ELF-1 (cell line): ENCODE measurements at places on chromosomes 2 and 18.
A peak's percentile ranks its signal among the peaks of the same experiment; 100 is the strongest.

DNA sequence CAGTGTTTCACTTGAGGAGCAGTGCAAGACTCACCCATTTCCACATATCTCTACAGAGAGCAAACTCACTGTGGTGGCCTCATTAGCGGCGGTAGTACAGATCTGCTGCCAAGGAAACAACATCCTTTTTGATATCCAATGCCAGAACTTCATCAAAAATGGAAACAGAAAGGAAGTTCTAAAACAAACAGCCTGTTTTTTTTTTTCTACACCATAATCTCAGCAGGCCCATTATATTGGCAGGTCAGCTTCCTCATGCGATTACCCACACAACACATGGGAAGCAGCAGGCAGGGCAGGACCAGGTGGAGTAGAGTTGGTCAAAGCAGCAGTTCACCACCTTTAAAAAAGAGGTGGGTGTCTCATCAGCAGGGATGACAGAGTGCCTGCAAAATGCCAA is 678.9 kb upstream of the CELF4 start:
- no peak for DNase-seq

GRCh38 chr2:200380091-200380561 is 73.6 kb downstream of the SPATS2L start:
- peak; percentile 20 for DNase-seq

DNA sequence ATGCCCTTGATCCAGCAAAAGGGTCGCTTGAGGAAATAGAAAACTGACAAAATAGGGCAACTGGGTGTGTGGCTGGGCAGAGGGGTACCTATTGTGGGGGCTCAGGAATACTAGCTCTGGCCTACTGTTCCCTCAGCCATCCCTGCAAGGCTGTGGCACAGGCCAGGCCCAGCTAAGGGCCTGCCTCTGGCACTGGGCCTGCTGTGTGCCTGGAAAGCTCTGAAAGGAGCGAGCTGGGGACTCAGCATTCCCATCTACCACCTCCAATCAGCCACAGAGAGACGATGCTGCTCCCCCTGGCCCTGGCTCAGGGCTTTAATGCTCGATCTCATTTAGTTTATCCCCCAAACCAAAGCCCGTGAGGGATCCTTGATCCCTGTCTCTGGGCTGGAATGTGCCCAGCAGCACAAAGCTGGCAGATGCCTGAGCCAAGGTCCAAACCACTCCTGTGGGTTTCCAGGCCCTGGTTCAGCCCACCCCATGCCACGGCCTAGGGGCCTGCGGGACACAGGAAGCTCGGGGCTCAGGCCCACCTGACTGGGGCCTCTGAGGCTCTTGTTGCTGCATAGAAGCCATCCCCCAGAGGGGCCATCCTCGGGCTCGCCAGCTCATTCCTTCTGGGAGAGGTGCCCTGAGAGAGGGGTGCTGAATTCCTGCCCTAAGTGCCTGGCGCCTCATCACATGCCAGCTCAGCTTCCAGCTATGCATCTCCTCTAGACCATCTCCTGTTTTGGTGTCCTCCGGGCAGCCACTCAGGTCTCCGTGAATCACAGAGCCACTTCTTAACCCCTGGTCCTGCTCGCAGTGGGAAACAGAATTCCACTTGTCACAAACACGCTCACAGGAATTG is 43.0 kb upstream of the KCNF1 start:
- no peak for DNase-seq

GRCh38 chr2:12202313-12203075 is 456.1 kb downstream of the LPIN1 start:
- peak; percentile 9 for DNase-seq

DNA sequence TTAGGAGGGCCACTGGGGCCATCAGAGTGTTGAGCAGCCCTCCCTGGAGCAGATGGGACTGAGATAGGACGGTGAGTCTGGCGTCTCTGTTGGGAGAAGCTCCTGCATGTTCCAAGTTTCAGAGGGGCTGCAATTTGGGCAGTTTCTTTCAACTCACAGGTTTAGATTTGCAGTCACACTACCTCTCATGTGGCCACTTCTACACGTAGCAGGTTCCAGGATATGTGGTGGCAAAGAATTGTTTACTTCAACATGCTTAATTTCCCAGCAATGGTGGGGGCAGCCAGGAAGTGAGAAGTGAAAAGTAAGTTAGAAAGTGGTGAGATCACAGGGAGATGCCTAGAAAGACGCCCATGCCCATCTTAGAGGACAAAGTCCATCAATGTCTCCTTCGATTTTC is 9.3 kb downstream of the NCK2 start:
- DNase-seq = no peak

DNA sequence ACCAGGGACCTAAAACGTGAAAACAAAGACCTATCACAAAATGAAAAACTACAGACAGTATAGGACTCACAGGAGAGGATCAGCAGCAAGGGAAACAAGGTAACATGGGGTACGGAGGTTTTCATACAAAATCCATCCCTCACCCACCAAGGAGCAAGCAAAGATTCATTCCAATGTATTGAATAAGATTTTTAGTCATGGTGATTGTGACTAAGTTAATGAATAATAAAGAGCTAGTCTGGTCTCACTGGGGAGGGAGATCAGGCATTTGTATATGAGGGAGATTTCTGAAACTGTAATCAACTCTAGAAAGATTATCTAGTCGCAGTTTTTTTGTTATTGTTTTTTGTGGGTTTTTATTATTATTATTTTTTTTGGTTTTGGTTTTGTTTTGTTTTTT is 336.5 kb upstream of the MMADHC start:
- DNase-seq = no peak

- peak; percentile 60 for DNase-seq
These were observed 93.2 kb downstream of the UNC80 start for GRCh38 chr2:209864716-209865295.

DNA sequence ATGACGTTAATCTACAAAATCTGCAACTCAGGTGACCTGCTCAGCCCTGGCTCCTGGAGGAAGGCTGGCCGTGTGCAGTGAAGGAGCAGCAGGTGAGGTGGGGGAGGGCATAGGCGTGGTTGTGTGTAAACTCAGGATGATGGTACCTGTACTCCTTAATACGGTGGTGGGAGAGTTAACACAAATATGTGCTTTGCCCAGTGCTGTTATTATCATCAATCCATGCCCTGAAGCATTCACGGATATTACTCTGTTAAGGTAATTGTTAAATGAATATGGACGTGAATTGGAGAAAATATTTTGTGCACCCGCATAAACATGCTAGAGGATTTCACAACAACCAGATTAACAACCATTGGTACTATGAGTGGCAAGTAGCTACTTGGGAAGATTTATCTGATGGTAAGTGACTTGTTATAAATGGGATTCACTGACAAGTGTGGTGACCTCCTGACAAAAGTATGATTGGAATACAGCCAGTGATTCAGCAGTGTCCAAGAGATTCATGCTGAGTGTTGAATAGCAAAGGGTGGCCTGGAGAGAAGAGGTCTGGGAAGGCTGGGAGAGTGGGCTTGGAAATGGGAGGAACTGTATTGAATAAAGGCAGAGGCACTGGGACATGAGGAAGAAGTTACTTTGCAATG is 194.1 kb downstream of the TPGS2 start:
- DNase-seq = no peak

- no peak for DNase-seq
These were observed 279.1 kb downstream of the ZNF407 start for GRCh38 chr18:74876630-74877243.

DNA sequence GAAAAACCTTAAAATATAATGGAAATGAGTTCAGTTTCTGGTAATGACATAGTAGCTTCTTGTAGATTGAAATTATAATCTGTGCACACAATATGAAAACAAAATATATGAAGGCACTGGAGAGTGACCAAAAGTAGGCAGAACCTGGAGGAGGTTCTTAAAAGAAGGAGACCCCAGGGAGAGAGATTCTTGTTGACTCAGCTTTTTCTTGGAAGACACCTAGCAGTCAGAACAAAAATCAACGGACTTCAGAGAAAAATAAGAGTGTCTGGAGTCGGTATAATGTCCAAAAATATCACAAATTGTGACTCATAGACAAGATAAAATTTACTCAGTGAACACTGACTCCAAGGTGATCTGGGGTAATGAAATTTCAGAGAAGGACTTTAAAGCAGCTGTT is 286.5 kb downstream of the CCDC178 start:
- DNase-seq = no peak

- DNase-seq = no peak
These were observed 109.5 kb downstream of the NXPH2 start for GRCh38 chr2:138670734-138671133.

- no peak for DNase-seq
These were observed 16.7 kb downstream of the WIPF1 start for GRCh38 chr2:174580951-174581350.

DNA sequence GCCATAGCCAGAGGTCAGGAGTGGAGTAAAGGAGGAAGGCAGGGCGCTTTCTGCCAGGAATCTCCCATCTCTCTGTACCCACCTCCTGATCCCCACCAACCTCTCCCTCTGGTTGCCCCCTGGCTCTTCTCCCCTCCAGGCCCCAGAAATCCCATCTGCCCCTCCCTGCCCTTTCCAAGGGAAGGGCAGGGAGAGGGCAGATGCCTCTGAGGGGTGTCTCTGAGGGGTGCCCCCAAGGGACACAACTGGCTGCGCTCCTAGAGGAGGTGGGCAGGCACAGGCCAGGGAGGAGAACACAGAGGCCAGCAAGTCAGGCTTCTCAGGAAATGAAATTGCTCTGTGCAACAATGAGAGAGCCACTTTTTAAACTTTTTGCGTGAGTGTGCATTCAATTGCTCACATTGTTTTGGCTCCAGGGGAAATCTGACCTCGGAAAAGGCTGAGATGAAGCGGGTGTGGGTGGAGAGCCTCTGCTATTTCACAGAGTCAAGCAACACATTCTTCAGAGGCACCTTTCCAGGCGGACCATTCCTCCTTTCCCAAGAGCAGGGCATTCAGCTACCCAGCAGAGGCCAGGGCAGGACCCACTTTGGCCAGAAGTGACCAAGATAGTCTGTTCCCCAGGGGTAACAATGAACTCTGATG is 125.5 kb downstream of the SMAD7 start:
- DNase-seq = peak; percentile 11

GRCh38 chr2:53075760-53076159 is 691.8 kb upstream of the CHAC2 start:
- DNase-seq = no peak

DNA sequence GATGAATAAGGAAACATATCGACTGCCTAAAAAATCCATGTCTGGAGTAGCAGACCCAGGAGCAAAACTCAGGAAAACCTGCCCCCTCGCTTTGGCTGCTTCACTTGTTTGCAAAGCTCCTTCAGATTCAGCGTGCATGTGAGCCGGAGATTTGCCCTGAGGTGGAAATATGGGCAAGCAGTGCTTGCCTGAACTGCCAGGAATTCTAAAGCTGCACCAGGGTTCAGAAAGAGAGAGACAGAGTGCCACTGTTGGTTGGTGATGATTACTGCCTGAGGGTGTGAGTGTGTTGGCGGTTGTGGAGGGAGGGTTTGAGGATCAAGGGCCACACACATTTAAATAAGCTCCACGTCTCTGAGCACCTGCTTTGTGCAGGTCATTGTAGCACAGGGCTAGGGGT is 139.6 kb upstream of the RGPD4 start:
- DNase-seq = peak; percentile 42

- DNase-seq = no peak
These were observed 79.5 kb downstream of the EPB41L3 start for GRCh38 chr18:5464251-5464650.

- no peak for DNase-seq
These were observed 289.3 kb upstream of the TNP1 start for GRCh38 chr2:217149087-217149660.

DNA sequence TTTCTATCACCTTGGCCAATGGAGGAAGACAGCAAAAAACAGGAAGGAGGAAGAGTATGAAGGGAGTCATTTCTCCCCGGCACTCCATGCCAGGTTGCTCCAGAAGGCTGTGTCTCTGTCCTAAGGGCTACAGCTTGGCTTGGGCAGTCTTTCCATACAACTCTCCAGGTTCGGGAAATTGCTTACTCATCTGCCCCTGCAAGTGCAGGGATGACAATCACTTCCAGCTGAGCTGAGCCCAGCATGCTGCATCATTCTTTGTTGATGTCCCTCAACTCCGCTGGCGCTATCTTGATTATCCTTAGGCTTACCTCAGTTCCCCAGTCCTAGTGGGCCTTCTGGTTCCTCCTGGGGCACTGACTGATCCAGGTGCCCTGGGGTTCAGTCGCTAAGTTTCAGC is 86.9 kb upstream of the COPS8 start:
- DNase-seq = peak; percentile 26

DNA sequence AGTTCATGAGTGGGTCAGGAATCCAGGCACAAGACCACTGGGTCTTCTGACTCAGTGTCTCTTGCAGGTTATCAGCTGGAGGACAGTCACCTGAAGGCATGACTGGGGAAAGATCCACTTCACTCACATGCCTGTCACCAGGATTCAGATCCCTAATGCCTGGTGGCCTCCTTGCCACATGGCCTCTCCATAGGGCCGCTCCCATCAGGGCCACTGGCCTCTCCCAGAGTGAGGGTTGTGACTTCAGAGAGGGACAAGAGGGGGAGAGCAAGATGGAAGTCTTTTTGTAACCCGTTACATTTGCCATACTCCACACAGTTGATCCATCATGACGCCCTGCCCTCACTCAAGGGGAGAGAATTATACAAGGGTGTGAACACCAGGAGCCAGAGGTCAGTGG is 13.0 kb upstream of the OTOS start:
- DNase-seq = no peak

DNA sequence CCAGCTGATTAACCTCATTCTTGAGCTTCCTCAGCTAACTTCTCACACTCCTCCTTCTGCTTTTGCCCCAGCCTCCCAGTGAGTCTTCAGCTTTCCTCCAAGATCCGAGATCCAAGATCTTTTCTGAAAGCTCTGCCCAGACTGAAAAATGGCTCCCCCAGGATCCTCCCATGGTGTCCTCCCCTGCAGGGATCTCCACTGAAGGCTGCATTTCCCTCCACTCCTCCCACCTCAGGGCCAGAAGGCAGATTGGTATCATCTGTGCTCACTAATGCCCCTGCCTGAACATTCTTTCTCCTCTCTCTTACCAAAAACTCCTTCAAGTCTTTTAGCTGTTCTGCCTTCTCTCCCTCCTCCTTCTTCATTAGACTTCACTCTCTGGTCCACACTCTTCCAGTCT is 6.1 kb upstream of the FOXI3 start:
- peak; percentile 36 for DNase-seq

DNA sequence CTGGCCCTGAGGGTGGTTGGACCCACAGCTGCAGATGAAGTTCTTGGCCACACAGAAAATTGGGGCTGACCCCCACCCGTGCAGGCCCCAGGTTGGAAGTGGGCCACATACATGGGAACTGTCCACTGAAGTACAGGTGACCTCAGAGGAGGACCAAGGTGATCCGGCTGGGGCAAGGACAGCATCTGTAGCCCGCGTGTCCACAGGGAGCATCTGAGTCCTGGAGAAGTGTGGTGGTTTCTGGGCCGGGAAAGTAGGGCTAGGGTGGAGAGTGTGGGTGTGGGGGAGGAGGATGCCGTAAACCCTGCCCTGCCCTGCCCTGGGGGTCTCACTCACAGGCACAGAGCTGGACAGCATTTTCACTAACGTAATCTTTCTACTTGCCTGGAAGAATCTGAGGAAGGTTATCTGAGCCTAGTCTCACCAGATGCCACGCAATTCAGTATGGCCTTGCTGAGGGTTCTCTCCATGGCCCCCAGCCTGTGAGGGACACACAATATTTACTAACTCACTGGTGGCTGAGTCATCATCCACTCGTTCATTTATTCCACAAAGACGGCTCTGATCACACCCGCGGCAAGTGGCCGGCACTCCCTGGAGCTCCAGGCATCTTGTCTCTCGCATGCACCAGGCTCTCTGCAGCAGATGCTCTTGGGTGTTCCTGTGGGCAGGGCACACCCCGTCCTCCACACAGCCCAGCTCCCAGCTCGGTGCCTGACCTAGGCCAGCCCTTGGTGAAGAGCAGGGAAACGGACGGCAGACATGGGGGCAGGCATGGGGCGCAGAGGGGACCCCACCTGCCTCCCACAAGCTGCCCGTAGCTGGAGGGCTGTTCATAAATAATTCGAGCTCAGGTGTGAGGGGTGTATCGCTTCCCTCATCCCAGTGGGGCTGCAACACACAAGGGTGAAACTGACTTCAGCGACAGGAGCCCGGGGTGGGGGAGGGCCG is 51.2 kb downstream of the INHBB start:
- no peak for DNase-seq
